ENCODE measurements at places on chromosomes 7 and 10. TPM values are rescaled to one million over a fixed set of nuclear protein-coding genes. Genes with fewer than 3 reads are reported as not detected.

The HABP2 gene
- not detected for total RNA-seq

The CAV2 gene
- 25.7 TPM for total RNA-seq

The CUBN gene
- 1.2 TPM for total RNA-seq

The ADAMTS14 gene
- total RNA-seq, result 0.41 TPM

The RSPH10B gene
- 1.2 TPM for total RNA-seq

The GIMAP5 gene
- total RNA-seq, result 3.7 TPM

Data from frontal cortex (tissue), 4 donors.